ENCODE measurements at places on chromosomes 16 and 17.

GRCh38 chr16:2881783-2882649, 999 bp upstream of the FLYWCH2 start:
- no peak for DNase-seq

- DNase-seq: no peak
These were observed 33.8 kb downstream of the CHD9NB start for GRCh38 chr16:53018834-53019416.

GRCh38 chr17:56157845-56158244, 4.6 kb downstream of the ANKFN1 start:
- no peak for DNase-seq

- DNase-seq: no peak
These were observed 125.2 kb downstream of the ZFHX3 start for GRCh38 chr16:72922714-72923113.

DNA sequence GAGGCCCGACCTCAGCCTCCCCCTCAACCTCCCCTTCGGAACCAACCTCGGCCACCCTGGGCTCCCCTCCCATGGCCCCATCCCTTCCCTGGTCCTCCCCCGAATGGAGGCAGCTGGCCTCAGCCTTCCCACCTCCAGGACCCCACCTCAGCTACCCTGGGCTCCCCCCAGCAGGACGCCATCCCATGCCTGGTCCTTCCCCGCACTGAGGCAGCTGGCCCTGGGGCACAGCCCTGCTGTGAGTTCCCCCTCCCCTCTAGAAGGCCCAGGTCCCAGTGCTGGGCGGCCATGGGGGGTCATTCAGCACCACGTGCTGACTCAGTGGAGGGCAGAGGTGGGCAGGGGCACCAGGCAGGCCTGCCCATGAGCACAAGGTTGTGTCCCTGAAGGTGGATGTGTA, 28.9 kb upstream of the PVALEF start:
- no peak for DNase-seq

DNA sequence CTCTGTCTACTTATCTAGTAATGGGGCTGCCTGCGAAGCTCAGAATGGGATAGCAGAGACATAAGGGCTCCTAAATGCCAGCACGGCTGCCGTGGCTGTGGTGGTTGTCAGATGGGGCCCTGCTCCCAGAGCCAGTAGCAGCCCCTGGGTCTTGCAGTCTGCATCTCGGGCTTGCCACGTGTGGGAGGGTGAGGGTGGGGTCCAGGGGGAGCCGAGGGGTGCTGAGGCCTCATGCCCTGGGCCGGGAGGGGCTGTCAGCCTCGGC, 88.8 kb upstream of the GSE1 start:
- DNase-seq: no peak

GRCh38 chr17:61140081-61140786, 259.4 kb upstream of the TBX2 start:
- DNase-seq: no peak

DNA sequence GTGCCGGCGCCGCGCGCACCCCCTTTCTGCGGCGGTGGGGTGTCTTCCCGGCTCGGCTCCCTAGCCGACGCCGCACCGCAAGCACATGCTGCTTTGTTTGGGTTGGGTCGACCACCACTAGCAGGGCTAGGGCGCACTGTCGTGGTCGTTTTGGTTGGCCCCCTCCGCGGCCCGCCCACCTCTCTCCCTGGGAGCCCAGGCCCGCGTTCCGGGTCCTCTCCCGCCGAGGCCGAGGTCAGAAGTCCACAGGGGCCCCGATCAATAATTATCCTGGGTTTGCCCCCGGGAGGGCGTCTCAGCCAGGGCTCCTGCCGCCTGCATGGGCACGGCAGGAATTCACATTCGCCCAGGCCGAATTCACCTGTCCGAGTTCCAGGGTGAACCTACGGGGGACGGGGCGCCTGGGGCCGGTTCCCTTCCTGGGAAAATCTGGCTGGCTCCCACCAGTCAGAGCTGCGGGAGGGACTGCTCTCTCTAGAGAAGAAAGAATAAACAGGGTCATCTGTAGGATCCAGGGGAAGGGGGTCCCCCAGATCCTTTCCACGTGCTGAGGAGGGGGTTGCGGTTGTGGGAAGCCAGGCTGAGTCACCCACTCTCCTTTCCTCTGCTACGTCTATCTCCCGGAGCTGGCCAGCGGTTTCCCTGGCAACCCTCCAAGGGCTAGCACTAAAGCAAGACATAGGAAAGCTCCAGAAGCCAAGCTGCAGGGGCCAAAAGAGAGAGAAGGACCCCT, 584 bp upstream of the STAT5B start:
- peak; percentile 87 for DNase-seq

GRCh38 chr16:85006639-85007038, 4.7 kb downstream of the ZDHHC7 start:
- no peak for DNase-seq

- no peak for DNase-seq
These were observed at the start of gene SLC47A1 for GRCh38 chr17:19533718-19534561. Gene SLC47A1, plus strand, starts transcription at chr17:19533854. Its CDS starts 86 bp downstream, at chr17:19533940.

GRCh38 chr17:29565643-29566472, 979 bp downstream of the ABHD15 start:
- DNase-seq: peak; percentile 74

DNA sequence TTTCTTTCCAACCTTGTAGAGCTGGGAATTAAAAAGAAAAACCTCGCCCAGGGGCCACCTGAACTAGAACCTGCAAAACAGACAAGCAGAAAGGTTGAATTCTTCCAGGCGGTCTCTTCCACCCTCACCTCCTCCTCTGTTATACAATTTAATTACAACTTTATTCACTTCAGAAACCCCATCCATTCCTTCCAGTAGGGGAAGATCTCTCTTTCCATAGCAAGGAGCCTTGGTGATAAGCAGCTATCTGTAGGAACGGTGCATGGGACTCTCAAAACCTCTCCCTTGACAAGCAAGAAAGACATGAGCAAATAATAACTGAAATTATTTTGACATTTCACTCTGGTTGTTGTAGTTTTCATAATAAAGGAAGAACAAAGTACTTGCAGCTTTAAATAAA, 176.0 kb downstream of the RBFOX1 start:
- no peak for DNase-seq

GRCh38 chr17:44887971-44888954, 11.0 kb downstream of the EFTUD2 start:
- no peak for DNase-seq

GRCh38 chr16:79601092-79601930, 774 bp upstream of the MAF start:
- peak; percentile 78 for DNase-seq

GRCh38 chr17:13888056-13888609, 181.2 kb upstream of the COX10 start:
- DNase-seq: no peak

- DNase-seq: no peak
These were observed 10.8 kb downstream of the ASPHD1 start for GRCh38 chr16:29910819-29911675.

- DNase-seq: no peak
These were observed 113.0 kb downstream of the LITAF start for GRCh38 chr16:11473728-11474127.

GRCh38 chr16:11500700-11501346, 85.9 kb downstream of the LITAF start:
- peak; percentile 61 for DNase-seq

GRCh38 chr17:3040882-3041281, 22.5 kb downstream of the OR1D5 start:
- DNase-seq: no peak

GRCh38 chr16:4018391-4018790, 97.9 kb downstream of the ADCY9 start:
- DNase-seq: no peak

DNA sequence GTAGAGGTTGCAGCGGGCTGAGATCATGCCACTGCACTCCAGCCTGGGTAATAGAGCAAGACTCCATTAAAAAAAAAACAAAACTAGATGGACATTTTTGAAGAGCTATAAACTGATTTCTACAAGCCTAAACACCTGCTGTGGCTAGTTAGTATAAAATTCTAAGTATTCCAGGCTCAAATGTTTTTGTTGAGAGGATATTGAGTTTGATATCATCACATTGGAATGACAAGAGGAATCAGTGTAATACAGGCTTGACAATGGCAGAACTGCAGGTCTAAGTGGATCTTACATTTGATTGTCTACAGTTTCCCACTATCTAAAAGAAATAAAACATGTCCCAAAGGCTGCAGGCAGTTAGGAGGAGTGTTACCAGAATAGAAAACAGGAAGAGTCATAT, 23.9 kb upstream of the DLX3 start:
- no peak for DNase-seq

DNA sequence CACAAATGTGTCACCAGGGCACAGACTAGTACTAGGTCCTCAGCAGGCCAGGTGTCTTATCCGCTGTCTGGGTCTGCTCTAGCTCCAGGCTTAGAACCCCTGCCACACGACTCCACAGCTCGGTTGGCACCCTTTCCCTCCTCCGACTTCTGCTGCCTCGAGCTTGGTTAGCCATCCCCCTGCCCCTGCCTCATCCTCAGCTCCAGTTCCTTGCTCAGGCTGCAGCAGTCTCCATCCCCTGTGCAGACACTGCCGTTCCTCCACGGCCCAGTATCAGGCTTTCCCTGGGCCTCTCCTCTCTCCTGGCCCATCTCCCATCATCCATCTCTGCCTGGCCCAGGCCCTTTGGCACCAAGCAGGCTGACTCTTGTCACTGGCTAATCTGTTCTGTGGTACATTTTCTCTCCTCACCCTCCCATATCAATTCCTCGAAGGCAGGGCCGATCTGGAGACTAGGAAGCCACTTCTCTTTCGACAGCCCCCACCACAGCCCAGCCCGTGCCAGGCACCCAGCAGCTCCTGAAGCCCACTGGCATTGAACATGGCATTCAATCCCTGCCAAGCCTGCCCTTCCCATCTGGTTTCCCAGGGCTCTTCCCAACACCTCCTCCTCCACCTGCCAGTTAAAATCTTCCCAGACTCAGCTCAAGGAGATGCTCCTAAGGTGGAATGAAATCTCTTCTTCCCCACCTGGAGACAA, 1.4 kb upstream of the GRN start:
- peak; percentile 57 for DNase-seq

DNA sequence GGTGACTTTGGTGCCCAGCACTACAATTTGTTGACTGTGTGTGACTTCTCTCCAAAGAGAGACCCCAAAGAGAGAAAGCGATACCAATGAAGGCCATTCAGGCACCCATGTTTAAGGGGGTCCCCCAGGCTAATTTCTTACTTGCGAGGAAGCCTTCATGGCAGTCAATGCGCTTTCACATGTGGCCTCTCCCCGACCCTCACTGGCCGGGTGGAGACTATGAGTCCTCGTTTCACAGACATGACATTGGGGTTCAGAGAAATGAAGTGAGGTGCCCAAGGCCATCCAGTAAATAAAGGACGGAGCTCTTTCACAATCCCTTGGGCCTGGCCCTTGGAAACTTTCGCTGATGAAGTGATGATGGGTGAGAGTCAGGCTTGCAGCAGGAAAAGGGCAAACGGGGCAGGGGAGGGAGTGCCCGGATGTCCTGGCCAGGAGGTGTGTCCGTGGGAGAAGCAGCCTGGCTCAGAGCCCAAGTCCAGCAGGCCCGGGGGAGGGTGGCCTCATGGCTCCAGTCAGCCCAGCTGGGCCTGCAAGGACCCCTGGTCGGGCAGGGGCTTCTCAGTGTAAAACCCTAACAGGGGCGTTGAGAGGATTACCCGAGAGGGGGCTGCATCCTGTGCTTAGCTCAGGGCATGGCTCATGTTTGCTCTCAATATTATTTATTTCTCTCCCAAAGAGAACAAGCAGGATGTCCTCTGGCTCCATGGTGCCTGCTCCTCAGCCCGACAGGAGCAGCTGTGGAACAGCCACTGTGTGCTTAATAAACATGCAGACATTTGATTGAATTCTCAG, 14.7 kb downstream of the TBX2 start:
- DNase-seq: peak; percentile 64

DNA sequence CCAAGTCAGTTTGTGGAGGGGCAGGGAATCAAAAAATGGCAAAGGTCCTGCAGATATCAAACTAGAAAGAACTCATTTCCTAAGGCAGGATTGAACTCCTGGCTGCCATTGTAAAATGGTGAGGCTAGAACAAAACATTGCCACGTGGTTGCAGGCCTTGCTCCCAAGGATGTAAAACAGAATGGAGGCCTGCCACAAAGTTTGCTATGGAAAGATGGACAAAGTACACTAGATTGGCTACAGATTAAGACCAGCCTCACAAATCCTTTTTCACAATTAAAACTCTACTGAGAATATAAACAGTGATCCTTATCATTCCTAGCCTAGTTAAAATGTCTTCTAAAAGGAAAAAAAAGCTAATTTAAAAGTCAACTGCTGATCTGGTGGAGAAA, 30.9 kb downstream of the PHKB start:
- DNase-seq: no peak

- DNase-seq: peak; percentile 20
These were observed 17.0 kb upstream of the DNASE1 start for GRCh38 chr16:3637371-3637923.

DNA sequence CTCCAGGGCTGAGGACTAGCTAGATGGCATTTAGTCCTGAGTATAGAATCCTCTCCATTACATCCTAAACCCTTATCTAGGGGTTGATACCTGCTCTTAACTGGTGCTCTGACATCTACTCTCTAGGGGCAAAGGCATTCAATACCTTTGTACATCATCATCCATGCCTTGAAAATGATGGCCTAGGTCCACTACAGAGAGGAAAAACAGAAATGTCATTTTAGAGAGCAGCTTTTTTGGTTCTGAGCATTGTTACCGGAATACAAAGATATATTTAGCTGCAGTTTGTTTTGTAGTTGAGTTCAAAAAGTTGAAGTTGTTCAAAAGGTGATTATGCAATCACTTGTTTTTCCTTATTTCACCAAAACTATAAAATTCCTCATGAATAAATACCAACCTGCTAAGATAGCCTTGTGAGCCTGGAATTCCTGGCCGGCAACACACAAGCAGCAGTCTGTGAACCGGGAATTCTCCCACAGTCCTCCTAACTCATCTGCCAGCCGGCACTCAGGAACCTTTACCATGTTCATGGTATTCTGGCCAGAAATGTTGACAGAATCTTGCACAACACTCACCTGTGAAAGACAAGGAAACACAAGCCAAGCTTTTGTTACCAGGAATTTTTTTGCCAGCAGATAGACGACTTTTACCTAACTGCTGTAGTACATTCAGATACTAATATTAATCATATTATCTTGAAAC, 35.4 kb downstream of the NXPH3 start:
- DNase-seq: no peak

- no peak for DNase-seq
These were observed 35.4 kb downstream of the SLC6A4 start for GRCh38 chr17:30200106-30200505.

DNA sequence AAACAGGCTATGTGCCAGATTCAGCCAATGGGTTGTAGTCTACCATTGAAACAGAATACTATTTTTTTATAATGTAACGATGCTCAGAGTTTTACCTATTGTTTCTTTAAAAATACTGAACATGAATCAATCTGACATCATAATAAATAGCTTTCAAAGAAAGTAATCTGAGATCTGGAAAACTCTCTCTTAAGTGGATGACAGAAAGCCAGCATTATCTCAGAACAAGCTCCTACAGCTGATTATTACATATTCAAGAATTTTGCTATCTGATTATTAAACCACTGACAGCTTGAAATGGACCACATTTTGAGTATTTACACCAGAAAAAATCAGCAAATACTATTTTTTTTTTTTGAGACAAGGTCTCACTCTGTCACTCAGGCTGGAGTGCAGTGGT, 484.2 kb upstream of the SOX9 start:
- no peak for DNase-seq

GRCh38 chr17:77315551-77316190, 174.9 kb downstream of the SEC14L1 start:
- no peak for DNase-seq
